RPMI7951 (cell line): ENCODE measurements at places on chromosomes 1 and 21. TPM values are rescaled to one million over a fixed set of nuclear protein-coding genes. Genes with fewer than 3 reads are reported as not detected.

The CELSR2 gene
- 1.2 and 1.5 TPM in 2 replicates for total RNA-seq

DNA sequence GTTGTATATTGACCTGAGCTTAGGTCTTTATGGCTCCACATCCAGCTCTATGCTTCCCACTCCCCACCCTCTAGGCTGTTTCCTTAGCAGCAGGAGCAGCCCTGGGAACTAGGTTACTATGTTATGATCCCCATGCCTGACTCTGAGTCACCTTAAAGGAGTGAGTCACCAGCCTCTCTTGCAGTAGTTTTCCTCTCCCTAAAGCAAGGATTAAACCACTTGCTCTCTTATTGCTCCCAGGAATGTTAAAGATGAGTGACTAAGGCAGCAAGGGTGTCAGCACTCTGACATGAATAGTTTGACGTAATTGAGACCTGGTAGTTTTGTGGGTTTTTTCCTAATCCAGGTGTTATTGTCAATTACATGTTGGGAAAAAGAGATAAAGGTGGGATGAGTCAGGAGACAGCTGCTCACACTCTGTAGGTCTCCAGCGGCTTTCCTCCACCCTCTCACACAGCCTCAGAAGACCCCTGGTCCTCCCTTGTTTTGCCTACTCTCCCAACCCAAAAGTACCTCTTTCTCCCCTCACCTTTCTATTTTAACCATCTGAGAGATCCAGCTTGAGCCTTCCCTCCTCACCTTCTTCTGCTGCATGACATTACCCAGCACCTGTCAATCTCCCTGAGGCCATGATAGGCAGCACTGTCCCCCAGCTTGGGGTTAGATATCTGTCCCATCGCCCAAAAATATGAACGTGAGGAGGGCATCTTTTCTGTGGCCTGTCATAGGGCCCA lies 369.1 kb upstream of the VAMP3 start:
- DNase-seq, result peak; percentile 96

- DNase-seq, result peak; percentile 58
Measured at GRCh38 chr1:156476501-156477298, 23.9 kb downstream of the MEF2D start.

DNA sequence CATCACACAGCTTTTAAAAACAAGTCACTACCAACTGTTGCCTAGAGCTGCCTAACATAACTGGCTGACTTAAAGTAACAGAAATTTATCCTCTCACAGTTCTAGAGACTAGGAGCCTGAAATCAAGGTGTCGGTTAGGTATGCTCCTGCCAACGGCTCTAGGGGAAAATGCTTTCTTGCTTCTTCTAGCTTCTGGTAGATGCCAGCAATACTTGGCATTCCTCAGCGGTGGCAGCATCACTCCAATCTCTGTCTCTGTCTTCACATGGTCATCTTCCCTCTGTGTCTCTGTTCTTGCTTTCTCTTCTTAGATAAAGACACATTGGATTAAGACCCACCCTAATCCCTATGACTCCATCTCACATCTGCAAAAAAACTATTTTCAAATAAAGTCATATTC lies 51.5 kb downstream of the DMRTA2 start:
- DNase-seq, result no peak

DNA sequence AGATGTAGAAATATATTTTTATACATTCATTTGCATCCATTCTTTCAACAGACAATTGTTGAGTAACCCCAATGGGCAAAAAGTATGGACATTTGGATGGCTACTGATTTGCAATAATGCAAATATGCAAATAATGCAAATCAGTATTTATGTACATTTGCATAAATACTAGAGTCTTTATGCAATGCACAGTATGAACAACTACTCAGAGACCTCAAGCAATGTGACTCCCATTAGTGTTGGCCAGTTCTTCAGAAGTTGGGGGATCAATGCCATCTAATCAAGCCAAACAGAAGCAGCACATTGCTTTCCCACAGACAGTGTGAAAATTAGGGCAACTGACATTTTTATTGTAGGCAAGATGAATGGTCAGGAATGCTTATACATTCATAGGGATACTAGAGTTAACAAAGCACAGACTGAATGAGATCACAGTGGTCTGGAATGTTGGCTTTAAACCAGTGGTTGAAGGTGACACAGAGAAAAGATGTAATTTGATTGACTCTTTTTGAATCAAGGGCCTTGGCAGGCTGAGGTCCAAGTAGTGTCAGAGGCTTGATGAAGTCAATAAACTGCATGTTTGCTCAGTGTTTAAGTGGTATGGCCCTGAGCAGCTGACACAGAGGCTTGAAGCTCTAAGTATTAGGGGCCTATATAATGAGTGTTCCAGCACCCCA lies 256.6 kb downstream of the CTH start:
- DNase-seq, result no peak

GRCh38 chr21:18760247-18760646 lies 356.7 kb upstream of the TMPRSS15 start:
- no peak for DNase-seq

GRCh38 chr21:43280949-43281633 lies 112.3 kb downstream of the CRYAA start:
- DNase-seq, result no peak

The OPTC gene
- total RNA-seq, result not detected in 2 replicates

The STIL gene
- 31.6 and 38.8 TPM in 2 replicates for total RNA-seq

DNA sequence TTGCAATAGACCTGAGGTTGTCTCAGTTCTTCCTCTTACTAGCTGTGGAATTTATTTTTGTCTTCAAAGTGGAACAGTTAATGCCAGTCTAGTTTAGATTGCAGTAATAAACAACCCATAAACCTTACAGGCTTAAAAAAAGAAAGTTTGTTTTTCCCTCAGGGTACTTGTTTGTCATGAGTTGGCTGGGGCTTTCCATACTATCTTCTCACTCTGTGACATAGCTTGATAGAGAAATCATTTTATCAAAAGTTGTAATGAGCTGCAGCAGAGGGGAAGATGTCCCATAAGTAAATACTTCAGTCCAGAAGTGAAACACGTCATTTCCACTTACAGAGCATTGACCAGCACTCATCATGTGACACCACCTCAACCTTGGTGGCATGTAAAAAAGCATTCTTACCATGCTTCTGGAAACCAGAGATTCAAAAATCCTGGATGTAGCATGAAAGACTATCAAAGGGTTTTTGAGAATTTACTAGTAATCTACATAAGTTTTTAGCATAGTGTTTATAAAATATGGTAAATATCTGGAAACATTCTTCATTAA lies 62.8 kb upstream of the COL11A1 start:
- no peak for DNase-seq

The IL12RB2 gene
- 0.10 TPM in 1 of 2 replicates, not detected in the other for total RNA-seq

DNA sequence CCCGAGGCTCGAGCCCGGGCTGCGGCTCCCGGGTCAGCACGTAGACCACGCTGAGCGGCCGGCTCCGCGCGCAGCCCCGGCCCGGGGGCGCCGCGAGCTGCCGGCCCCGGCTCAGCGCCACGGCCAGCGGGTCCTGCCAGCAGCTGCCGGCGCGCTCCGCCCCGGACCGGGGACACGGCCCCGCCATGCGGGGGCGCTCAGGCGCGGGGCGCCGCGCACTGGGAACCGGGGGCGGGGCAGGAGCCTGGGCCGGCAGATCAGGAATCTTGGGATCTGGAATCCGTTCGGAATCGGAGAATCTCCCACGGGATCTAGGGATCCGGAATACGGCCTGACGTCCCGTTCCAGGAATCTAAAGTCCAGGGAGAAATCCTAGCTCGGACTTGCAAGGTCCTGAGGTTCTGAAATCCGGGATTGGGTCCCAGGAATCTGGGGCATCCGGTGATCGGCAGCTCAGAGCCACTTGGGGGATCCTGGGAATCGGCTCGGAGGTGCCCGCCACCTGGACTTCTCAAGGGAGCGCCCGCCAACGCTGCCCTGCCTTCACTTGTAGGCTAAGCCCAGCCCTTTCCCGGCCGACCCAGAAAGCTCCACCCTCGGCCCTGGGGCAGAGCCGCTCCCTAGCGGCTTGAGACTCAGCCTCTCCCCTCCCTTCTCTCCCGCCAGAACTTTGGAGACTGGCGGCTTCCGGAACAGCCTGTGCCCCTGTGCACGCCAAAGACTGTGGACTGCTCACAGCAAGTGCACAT lies at the start of gene MAP3K6:
MAP3K6 (minus strand) TSS at position 551 of the 749 bp plus-strand sequence; CDS start at position 187, 364 bp downstream.
- DNase-seq, result peak; percentile 87

DNA sequence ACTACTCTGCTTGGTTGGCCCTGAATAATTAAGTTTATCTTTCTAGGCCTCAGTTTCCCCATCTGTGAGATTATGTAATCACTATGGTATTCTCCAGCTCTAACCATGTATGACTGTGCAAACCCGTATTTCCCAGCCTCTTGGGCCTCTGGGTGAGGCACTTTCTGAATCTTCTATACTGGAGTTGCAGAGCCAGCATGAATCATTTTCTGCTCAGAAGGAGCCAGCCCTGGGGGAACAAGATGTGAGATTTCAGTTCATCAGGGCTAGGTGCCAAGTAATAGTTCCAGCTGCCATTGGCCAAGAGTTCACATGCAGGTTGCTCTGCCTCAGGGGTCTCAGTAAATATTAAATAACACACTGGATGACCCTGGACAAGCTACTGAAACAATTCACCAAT lies 47.7 kb upstream of the USP24 start:
- peak; percentile 91 for DNase-seq

GRCh38 chr1:12275370-12275769 lies 45.5 kb downstream of the VPS13D start:
- peak; percentile 11 for DNase-seq

The PTPN7 gene
- total RNA-seq, result not detected in 2 replicates

The ST3GAL3 gene
- 14.7 and 15.6 TPM in 2 replicates for total RNA-seq
